ENCODE measurements at places on chromosomes 2 and 18.

- no peak for DNase-seq
Measured at GRCh38 chr18:9755615-9756014, 47.5 kb downstream of the RAB31 start.

DNA sequence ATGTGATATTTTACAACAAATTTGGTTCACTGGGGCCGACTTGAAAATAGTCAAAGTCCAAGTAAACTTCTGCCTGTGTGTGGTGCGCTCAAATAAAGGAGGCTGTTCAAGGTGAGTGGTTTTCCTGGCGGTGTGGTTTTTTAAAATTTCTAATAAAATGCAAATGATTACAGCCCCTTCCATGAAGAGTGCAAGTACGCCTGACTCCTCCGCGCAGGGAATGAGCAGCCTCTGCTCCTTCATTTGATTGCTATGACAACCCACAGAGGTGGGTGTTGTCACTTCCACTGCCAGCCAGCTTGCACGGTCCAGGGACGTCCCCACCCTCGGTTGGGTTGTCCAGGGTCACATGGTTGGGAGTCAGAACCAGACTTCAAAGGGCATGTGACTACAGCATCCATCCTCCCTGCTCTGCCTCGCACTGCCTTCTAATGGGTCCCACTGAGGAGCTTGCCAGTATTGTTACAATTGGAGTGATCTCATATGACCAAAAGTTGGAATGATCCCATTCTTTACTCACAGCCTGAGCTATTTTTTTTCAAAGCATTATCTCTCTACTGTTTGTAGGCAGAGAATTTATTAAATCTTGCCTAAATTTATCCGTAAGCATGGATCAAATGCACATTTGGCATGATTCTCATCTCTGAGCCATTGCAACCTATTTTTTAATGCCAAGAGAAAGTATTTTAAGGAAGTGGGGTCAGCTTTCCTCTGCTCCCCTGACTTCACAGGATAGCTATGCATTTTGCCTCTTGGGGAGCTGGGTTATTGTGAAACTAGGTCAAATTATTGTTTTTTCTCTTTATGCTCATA lies 121.3 kb downstream of the AGAP1 start:
- no peak for DNase-seq

GRCh38 chr2:70354264-70354949 lies 52.5 kb upstream of the FAM136A start:
- no peak for DNase-seq

GRCh38 chr18:10299643-10300042 lies 154.8 kb upstream of the APCDD1 start:
- no peak for DNase-seq

GRCh38 chr18:74613381-74613780 lies 15.7 kb downstream of the ZNF407 start:
- DNase-seq = no peak

- DNase-seq = no peak
Measured at GRCh38 chr2:130864830-130865800, 28.4 kb downstream of the ARHGEF4 start.

DNA sequence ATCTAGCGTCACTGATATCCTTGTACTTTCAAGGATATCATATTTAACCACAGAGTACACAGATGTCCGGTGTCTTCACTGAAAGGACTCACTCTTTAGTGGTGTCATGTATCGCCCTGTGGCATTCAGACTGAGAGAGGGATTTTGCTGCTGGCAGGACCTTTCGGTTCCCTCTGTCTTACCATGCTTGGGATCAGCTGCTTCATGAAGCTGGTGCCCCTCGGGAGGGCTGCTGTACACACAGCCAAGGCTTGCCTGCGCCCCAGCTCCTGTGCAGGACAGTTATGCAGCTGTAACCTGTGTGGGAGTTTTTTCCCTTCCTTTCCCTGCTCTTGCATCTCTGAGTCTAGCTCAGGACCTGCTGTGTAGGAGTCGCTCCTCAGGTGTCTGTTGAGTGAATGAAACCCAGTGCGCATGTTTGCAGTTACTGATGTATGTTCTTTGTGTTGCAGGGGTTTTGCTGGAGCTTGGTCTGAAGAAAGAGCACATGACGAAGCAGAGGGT lies 64.4 kb downstream of the GREB1 start:
- no peak for DNase-seq

Data from stimulated activated CD4-positive, alpha-beta T cell treated with anti-CD3 and anti-CD28 coated beads, TNF-alpha, amount 100 ng/mL, for 48 hours (primary cell).